ENCODE measurements at places on chromosomes 2 and 18.

DNA sequence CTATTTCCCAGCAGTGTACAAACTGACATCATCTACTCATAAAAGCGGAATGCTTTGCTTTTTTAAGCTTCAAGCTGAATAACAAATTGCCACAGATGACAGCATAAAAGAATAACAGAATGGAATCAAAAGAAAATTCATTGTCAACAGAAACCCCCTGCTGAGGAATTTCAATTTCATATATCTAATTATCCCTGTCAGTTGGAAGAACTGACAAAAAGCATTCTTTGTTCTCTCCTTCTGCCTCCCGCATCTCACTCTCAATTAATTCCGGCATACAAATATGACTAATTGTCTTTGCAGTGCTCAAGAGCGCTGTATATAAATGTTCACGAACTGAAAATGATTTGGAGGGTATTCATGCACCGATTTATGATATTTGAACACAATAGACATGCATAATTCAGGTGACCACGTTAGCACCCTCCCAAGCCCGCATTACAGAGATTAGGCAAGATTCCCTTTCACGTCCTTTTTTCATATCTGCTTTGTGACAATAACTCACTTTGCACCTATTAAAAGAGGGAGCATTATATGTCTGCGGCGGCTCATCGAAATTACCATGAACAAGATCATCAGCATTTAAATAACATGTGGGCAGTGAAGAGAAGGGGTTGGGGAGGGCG, 277.7 kb upstream of the SALL3 start:
- no peak for DNase-seq

DNA sequence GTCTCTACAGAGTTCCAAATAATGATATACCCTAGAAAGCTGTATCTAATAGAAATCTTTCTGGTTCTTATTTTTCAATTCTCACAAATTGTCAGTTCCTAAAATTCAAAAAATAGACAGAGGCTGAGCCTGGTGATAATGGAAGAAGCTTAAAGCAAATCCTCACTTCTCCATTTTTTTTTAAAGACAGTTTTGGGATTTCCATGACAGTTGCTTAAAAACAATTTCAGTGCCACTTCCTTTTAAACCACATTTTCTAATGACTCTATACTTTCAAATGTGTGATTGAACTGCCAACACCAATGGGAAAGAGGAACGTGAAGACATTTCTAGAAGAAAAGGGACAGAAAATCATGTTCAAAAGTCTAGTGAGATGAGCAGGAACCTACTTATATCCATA, 4.0 kb downstream of the GKN2 start:
- DNase-seq: no peak

GRCh38 chr2:48471048-48471474, 58.9 kb upstream of the STON1 start:
- peak; percentile 34 for DNase-seq

- no peak for DNase-seq
Observed at GRCh38 chr2:232295971-232296370, 82.6 kb upstream of the ALPP start.

DNA sequence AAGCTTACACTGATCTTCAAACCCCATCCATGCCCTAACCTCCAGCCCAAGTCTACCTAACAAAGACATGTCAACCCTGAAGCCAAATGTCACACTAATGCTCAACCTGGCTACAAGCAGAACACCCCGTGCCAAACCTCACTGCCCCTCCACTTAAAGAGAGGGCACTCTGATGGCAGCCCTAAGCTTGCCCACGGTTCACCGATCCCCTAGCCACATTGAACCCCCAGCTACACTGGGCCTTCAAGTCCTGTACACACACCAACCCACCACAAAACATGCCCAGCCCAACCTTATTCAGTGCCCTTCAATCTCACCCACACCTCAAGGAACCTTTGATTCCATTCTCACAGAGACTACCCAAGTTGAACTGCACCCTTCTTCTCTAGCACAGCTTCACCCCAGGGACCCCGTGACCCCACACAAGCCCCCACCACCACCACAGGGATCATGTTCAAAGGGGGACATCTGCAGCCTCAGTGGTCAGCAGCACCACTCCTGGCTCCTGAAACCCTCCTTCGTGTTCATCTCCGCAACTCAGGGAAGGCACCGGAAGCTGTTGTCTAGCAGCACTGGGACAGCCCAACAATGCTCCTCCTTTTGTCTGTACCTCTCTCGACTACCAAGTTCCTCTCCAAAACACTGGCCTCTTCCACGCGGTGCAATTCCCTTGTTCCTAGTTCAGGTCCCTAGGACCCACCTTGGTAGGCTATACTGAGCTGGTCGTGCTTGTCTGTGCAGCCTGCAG, 218.8 kb downstream of the CYP26B1 start:
- no peak for DNase-seq

GRCh38 chr2:215915441-215915840, 97.9 kb downstream of the MREG start:
- no peak for DNase-seq

DNA sequence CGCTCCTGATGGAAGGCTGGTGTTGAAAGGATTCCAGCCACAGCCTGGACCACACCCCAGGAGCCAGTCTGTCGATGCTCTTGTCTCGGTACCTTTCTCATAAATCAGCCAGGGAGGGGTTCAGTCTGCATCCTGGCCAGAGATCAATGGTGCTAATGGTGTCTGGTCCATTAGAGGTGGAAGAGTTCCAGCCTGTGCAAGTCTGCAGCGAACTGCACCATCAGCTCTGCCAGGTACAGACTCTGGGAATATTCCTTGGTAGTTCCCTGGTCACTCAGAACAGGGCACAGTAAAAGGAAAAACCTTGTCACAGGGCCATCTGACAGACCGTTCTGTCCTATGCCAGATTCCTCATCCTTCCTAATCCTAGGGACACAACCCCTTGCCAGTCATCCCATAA, 164.3 kb downstream of the MTCL1 start:
- no peak for DNase-seq

DNA sequence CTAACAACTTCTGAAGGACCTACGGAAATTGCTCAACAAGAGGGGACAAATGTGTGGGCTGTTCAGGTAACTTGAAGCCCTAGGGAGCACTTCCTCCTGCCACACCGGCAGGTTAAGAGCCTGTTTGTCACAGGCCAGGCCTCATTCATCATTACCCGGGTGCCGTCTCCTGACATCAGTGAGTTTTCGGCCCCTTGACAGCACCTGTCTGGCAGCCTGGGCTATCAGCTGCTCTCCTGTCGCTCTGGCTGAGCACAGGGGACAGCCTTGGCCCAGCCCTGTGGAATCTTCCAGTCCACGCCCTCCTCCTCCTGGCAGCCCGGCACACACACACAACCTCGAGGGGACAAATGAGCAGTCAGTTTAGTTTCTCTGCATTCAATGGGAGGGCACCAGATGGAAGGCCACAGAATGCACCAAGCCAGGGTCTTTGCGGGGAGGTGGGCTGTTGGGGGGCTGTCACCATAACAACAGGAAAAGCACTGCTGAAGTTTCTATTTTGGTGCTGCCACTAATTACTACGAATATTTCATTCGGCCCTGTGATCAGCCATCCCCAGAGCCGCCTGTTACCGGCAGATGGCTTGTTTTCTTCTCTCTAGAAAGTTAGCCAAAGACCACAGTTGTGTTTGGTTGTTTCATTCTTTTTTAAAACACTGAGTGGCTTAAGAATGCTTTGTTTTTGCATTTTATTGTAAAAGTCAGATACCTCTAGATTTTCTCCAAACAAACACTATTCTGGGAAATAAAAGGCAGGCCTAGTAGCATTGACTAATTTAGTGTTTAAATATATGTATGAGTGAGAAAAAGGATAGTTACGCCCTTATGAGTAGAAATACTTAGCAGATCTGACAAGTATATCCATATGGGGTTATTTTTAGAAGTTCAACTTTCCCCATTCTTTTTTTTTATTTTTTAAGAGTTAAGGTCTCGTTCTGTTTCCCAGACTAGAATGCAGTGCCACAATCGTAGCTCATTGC, 189.9 kb upstream of the NDUFV2 start:
- DNase-seq: no peak

DNA sequence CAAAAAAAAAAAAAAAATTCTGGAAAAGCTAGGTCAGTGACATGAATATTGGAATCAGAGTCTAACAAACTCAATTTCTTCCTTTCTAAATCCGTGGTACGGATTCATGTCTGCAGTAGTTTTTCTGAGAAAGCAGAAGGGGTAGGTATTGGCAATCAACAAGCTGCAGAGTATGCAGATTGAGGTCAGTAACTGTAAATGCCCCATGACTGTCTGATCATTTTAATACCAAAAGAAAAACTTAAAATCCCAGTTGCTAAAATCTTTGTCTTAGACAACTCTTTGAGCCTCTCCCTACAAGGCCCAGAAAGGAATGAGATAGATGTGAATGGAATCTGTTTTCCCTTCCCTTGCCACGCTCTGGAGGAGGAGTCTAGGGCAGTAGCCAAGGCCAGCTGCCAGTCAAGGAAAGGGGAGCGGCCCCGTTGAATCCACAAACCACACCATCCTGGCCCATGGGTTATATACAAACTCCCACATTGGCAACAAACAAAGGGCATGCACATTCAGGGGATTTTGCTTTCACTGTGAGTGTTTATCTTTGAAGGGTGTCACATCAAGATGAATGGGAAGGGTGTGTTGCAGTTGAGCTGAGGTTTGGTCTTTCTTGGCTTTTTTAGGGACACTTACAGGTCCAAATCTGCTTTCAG, 6.1 kb upstream of the CASP8 start:
- DNase-seq: no peak

- DNase-seq: no peak
Observed at GRCh38 chr2:101931402-101931801, 60.4 kb upstream of the IL1R2 start.
